ENCODE measurements at places on chromosomes 2 and 18.

GRCh38 chr18:5424903-5425664 is 118.7 kb downstream of the EPB41L3 start:
- H3K27ac ChIP-seq: no peak overlapping the region
- no peaks in the 10 kb centered on the region for H3K4me1 ChIP-seq
- no peaks in the 10 kb centered on the region for H3K27me3 ChIP-seq
- no peaks in the 10 kb centered on the region for H3K36me3 ChIP-seq

DNA sequence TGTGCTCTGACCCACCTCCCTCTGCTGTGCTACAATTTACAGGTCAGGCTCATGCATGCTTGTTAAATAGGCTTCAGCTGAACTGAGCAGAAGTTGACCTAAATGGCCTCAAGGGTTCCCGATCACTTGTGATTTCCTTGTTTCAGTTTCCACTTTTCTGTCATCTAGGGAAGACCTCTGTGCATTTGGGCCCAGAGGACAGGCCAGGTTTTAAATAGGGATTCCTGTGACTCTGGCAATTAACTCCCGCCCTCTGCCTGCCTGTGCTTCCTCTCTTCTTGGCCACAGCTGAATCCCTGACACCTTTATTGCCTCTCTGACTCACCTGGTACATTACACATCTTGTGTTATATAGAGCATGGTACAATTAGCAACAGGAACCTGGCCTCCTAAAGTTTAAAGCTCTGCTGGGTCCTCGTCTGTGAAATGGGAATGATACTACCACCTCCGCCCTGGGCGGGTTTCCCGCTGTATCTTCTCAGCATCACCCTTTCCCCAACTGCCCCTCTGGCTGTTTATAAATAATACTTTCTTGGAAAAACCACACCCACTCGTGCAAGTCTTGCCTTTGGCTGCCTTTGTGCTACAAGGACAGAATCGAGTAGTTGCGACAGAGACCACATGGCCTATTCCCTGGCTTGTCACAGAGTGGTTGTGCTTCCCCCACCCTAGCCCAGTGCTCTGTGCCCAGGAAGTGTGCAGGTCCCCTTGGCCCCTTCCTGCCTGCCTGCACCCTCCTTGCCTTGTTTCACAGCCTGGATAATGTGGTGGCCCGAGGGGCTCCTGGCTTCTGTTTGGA is 7.9 kb downstream of the CABLES1 start:
- H3K4me1 ChIP-seq: peaks cover 34% of the 10 kb centered on the region
- H3K4me3 ChIP-seq: no peak overlapping the region
- no peak for DNase-seq
- H3K27ac ChIP-seq: peak overlapping the region; percentile 44

DNA sequence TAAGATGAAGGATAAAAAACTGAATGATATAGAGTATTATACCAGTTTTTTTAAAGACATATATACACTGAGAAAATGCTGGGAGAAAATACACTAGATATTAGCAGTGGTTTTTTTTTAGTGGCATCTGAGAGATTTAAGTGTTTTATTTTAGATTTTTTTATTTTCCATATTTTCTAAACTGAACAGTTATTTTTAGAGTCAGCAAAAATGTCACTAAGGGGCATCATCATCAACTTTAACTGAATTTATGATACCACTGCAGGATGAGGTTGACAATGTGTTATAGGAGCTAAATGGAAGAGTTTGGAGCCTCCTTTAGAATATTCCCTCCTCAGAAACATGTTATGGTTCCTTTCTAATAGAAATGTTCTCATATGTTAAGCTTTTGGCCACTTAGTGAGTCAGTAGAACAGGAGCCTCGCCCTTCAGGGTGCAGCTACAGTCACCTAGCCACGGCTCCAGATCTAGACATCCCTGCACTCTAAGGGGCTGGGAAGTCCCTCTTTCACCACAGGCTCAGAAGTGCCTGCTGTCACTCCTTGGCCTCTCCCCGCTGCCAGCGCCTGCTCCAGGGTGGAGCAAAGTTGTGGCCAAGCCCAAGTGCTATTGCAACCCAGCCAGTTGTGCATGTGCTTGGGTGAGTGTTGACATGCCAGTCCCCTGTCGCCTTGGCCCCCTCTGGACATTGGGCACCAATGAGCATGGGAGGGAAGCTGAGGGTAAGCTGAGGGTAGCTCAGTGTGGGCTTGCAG is 210.7 kb upstream of the RASGRP3 start:
- peaks cover 19% of the 10 kb centered on the region for H3K27me3 ChIP-seq
- H3K4me3 ChIP-seq: no peak overlapping the region
- H3K4me1 ChIP-seq: no peaks in the 10 kb centered on the region
- H3K27ac ChIP-seq: no peak overlapping the region

DNA sequence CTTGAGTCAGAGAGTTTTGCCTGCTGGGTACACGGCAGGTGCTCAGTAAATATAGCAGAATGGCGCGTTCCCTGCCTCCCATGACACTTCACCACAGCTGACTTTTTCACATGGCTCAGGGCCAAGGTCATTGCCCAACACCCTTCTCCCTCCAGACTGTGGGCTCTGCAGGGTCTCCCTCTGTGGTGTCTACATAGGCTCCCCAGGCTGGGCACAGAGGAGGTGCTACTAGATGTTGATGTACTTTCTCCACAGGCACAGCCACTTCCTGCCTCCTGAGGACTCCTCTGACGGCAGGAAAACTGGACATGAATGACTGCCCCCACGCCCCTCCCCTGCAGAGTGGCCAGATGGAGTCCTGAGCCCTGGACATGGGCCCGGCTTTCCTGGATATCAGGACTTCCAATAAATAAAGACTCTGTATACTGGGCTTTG is 4.2 kb downstream of the CHCHD5 start:
- H3K4me3 ChIP-seq: no peak overlapping the region
- peaks cover 15% of the 10 kb centered on the region for H3K4me1 ChIP-seq
- H3K27ac ChIP-seq: no peak overlapping the region
- DNase-seq: no peak

DNA sequence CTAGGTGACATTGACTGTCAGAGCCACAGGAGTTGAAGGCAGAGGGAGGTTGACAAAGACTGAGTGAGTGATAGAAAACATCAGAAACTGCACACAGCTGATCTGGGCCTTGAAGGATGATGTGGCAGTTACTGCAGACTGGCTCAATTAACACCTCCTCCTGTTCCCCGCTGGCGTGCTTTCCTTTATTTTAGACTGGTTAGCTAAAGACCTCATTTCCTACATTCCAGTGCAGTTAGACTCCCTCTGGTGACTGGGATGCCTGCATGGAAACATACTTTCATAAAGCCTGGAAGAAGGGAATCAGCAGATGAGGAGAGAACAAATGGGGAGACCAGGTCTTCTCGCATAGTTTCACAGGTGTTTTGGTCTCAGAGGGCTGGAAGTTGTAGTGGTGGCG is 7.1 kb downstream of the TPGS2 start:
- peaks cover 14% of the 10 kb centered on the region for H3K4me1 ChIP-seq
- H3K36me3 ChIP-seq: peaks cover 57% of the 10 kb centered on the region
- DNase-seq: no peak
- H3K4me3 ChIP-seq: no peak overlapping the region
- no peak overlapping the region for H3K27ac ChIP-seq

- no peak overlapping the region for H3K4me3 ChIP-seq
- peaks cover 6% of the 10 kb centered on the region for H3K27me3 ChIP-seq
- DNase-seq: no peak
- no peaks in the 10 kb centered on the region for H3K36me3 ChIP-seq
Observed at GRCh38 chr2:235414422-235414821, 79.4 kb upstream of the AGAP1 start.

GRCh38 chr2:42141687-42142546 is 27.2 kb upstream of the EML4 start:
- no peak for DNase-seq
- H3K4me1 ChIP-seq: peaks cover 38% of the 10 kb centered on the region
- no peak overlapping the region for H3K4me3 ChIP-seq
- peaks cover 5% of the 10 kb centered on the region for H3K27me3 ChIP-seq

- H3K27ac ChIP-seq: no peak overlapping the region
- no peak for DNase-seq
- no peaks in the 10 kb centered on the region for H3K4me1 ChIP-seq
- H3K36me3 ChIP-seq: no peaks in the 10 kb centered on the region
- no peak overlapping the region for H3K4me3 ChIP-seq
- peaks cover 2% of the 10 kb centered on the region for H3K27me3 ChIP-seq
Observed at GRCh38 chr2:222802514-222803196, 58.2 kb upstream of the ACSL3 start.

GRCh38 chr2:12004713-12005112 is 258.3 kb downstream of the LPIN1 start:
- H3K27me3 ChIP-seq: peaks cover 39% of the 10 kb centered on the region
- no peak overlapping the region for H3K4me3 ChIP-seq
- no peak overlapping the region for H3K27ac ChIP-seq
- H3K4me1 ChIP-seq: peaks cover 10% of the 10 kb centered on the region
- no peaks in the 10 kb centered on the region for H3K36me3 ChIP-seq

DNA sequence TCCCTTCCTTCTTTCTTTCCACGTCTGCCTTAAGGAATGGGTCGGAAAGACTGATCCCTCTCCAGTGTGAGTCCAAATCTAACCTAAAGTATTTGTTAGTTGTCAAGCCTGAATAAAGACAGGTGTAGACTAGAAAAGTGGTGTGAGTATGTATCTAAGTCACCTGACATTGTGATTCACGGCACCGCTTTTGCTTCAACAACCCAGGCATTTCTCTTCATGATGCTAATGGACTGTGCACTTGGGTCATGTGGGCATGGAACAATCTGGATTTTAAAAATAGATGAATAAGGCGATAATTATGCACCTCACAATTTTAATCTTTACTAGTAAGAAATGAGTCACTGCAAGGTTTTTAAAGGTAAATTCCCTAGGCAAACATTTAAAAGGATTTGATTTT is 107.5 kb downstream of the LIPG start:
- no peaks in the 10 kb centered on the region for H3K4me1 ChIP-seq
- no peak overlapping the region for H3K27ac ChIP-seq
- H3K27me3 ChIP-seq: peaks cover 37% of the 10 kb centered on the region
- no peak overlapping the region for H3K4me3 ChIP-seq

Measured in activated T-helper 2 cell treated with anti-CD3 and anti-CD28 coated beads, Interferon-gamma antibody, Interleukin-2, Interleukin-4, amounts not matched to agents 10 μg/mL and 5 μg/mL and 100 μg/mL, durations not matched to agents 14 hours and 24 hours and 36 hours (primary cell).